ENCODE measurements at places on chromosomes 7 and 10. TPM values are rescaled to one million over a fixed set of nuclear protein-coding genes. Genes with fewer than 3 reads are reported as not detected.

The LANCL2 gene
- total RNA-seq, result 11.8 TPM

The HTRA1 gene
- total RNA-seq, result not detected

The ADAM22 gene
- 1.2 TPM for total RNA-seq

The AKR1D1 gene
- total RNA-seq, result not detected

The IDI1 gene
- 55.5 TPM for total RNA-seq

The TUBB8 gene
- not detected for total RNA-seq

The TMEM72 gene
- total RNA-seq, result not detected

The RBP3 gene
- total RNA-seq, result not detected

The HOXA1 gene
- total RNA-seq, result 0.22 TPM

The GPR26 gene
- not detected for total RNA-seq

The GARIN1A gene
- total RNA-seq, result 3.4 TPM

The EGR2 gene
- 22.9 TPM for total RNA-seq

The C10orf67 gene
- total RNA-seq, result 0.20 TPM

The ZNF679 gene
- total RNA-seq, result not detected

The LIPF gene
- not detected for total RNA-seq

The TFPI2 gene
- not detected for total RNA-seq

The FZD8 gene
- 0.29 TPM for total RNA-seq

The OTUD1 gene
- 19.1 TPM for total RNA-seq

The ARL3 gene
- 4.2 TPM for total RNA-seq

The OPN1SW gene
- total RNA-seq, result not detected

The NME8 gene
- not detected for total RNA-seq

The SPDYE2B gene
- total RNA-seq, result not detected

The SCIN gene
- 0.02 TPM for total RNA-seq

The DNAJC2 gene
- total RNA-seq, result 39.5 TPM

The GIMAP1 gene
- total RNA-seq, result 27.2 TPM

The ZPBP gene
- total RNA-seq, result not detected

The PTPRE gene
- total RNA-seq, result 35.7 TPM

The NPSR1 gene
- not detected for total RNA-seq

The MUC12 gene
- total RNA-seq, result not detected

The SPDYE8 gene
- total RNA-seq, result not detected

The SCART1 gene
- total RNA-seq, result 1.6 TPM

The CPA2 gene
- not detected for total RNA-seq

The DNAH11 gene
- total RNA-seq, result 2.3 TPM

The ZMIZ2 gene
- total RNA-seq, result 234 TPM

The LBX1 gene
- total RNA-seq, result not detected

The ACBD7 gene
- 1.5 TPM for total RNA-seq

The ARPC1B gene
- total RNA-seq, result 417 TPM

The BRAT1 gene
- total RNA-seq, result 36.4 TPM

The RELN gene
- total RNA-seq, result not detected

The DUSP5 gene
- total RNA-seq, result 132 TPM

The TCF7L2 gene
- 0.59 TPM for total RNA-seq

The BMPER gene
- not detected for total RNA-seq

The CPED1 gene
- total RNA-seq, result 0.15 TPM

The UPK3B gene
- total RNA-seq, result 0.46 TPM

The NEBL gene
- total RNA-seq, result not detected

The POT1 gene
- total RNA-seq, result 27.1 TPM

The PILRA gene
- 11.8 TPM for total RNA-seq

The EEPD1 gene
- total RNA-seq, result 18.5 TPM

The BZW2 gene
- total RNA-seq, result 44.5 TPM

The ZNF853 gene
- total RNA-seq, result 0.27 TPM

Measured in T-helper 1 cell treated with Interleukin-12 subunit alpha and Interleukin-12 subunit beta and Interleukin-4 antibody, amounts not matched to agents 30 ng/mL and 1 ng/mL, for 36 hours (primary cell).